ENCODE measurements at places on chromosomes 2 and 18. TPM values are rescaled to one million over a fixed set of nuclear protein-coding genes. Genes with fewer than 3 reads are reported as not detected.

GRCh38 chr2:20071397-20072383 lies 20.3 kb upstream of the LAPTM4A start:
- DNase-seq, result peak; percentile 72

DNA sequence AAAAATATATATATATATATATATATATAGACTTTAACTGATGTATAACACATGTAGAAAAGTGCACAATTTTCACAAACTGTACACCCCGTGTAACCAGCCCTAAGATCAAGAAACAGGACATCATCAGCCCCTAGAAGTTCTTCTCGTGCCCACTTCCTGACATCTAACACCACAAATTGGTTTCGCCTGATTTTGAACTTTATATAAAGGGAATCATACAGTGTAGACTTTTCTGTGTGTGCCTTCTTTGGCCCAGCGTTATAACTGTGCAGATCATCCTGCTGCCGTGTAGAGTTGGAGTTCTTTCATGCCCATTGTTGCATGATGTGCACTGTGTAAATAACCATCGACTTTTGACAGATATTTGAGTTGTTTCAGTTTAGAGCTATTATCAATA lies 41.0 kb downstream of the SMAD7 start:
- DNase-seq, result no peak

LIPG gene
- 1.7 TPM for total RNA-seq

LYG2 gene
- total RNA-seq, result not detected

Data from cardiac septum (tissue), 1 donor.